Activated CD4-positive, alpha-beta T cell treated with anti-CD3 and anti-CD28 coated beads, Interleukin-2, amount 50 U/mL, for 4 hours (primary cell): ENCODE measurements at places on chromosomes 12 and 14.
A peak's percentile ranks its signal among the peaks of the same experiment; 100 is the strongest.

GRCh38 chr12:16612647-16613046, 6.7 kb upstream of the LMO3 start:
- DNase-seq: no peak

DNA sequence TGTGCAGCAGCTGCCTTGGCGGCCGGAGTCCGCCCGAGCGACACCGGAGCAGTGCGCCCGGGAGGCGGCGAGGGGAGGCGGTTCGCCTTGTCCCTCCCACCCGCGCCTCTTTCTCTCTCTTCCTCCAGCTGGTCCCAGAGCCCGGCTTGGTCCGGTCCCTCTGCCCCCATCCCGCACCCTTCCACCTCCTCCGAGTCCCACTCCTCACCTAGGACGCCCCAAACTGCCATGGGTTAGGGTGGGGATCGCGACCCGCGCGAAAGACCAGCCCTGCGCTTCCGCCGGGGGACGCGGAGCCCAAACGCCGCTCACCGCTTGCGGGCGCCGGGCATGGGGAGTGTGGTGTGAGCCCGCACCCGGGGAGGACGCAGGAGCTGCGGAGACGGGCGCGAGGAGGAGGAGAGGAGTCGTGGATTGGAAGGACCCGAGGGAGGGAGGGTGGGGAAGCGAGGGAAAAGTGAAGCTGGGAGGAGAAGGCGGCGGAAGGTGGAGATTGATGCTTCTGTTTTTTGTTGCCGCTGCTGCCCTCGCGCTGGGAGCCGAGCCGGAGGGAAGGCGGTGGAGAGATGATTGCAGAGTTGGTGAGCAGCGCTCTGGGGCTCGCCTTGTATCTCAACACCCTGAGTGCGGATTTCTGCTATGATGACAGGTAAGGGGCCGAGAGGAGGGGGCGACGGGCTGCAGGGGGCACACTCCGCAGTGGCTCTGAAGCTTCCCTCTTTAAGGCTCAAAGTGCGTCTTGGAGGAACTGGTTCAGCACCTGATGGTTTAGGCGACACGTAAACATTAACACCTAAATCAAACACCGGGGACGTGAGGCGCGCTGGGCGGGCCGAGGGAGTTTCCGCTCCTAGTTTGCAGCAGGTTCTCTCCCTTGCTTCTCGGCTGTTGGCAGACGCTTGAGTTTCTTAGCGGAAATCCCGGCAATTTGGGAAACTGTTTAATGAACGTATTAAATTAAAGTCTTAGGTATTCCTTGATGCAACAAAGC, 610 bp downstream of the TMTC2 start:
- peak; percentile 45 for DNase-seq

DNA sequence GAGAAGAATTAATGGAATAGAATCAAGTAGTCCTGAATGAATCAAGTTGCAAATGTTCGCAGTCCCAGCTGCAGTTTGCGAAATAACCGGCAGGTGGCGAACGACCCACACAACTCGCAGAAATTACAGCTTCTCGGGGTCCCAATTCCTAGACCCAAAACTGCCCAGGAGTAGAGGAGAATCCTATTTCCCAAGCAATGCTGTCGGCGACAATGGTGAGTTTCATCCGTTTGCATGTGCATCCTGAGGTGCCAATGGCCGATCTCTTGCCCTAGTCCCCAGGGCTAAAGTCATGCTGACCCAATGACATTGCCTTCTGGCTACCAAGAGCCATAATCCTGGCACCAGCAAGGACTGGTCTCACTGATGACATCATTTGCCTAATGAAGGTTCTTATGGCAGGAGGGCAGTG, 8.5 kb upstream of the ASCL1 start:
- DNase-seq: peak; percentile 43

DNA sequence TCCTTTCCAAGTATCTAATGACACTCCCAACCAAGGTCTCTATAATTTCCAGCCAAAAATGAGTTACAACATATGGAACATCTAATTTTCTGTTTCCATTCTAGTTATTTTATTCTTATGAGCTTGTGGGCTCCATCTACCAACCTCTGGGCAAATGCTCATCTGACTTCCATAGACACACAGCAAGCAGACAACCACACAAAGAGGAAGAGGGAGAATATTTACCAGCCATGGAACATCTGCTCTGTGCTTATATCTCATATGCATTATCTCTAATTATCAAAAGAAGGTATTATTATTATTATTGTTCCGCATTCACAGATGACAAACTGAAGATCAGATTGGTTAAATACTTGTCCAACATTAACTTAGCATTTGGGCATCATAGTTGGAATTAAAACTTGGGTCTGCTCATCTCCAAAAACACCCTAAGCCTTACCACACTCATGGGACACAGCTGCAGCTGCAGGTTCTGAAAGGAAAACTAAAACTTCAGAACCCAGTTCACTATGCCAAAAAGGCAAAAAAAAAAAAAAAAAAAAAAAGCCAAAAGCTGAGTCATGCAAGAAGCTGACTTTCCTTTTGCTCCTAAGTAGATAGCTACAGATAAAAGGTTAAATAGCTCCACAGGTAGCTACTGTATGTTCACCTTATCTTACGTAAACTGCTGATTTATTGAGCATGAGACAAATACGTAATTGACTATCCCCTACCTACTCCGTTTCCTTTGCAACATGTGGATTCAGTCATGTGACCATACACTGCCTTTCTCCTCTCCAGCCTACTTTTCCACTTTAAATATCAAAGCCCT, 23.6 kb upstream of the TCL1B start:
- no peak for DNase-seq

DNA sequence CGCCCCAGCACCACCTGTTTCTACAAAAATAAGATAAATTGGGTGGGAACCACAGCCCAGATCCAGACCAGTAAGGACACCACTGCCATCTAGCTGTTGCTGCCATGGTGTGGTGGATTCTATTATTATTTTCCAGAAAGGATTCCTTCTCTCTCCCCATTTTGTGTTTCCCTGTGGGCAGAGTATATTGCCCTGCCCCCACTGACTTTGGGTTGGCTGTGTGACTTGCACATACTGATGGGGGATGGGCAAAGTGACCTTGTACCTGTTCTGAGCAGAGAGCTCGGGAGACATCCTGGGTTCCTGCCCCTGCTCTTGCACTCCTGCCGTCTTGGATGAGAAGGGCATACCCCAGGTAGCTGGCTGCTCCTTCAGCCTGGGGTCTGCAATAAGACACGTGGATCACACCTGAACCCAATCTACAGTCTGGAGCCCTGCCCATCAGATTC, 24.3 kb downstream of the MOAP1 start:
- DNase-seq: no peak

DNA sequence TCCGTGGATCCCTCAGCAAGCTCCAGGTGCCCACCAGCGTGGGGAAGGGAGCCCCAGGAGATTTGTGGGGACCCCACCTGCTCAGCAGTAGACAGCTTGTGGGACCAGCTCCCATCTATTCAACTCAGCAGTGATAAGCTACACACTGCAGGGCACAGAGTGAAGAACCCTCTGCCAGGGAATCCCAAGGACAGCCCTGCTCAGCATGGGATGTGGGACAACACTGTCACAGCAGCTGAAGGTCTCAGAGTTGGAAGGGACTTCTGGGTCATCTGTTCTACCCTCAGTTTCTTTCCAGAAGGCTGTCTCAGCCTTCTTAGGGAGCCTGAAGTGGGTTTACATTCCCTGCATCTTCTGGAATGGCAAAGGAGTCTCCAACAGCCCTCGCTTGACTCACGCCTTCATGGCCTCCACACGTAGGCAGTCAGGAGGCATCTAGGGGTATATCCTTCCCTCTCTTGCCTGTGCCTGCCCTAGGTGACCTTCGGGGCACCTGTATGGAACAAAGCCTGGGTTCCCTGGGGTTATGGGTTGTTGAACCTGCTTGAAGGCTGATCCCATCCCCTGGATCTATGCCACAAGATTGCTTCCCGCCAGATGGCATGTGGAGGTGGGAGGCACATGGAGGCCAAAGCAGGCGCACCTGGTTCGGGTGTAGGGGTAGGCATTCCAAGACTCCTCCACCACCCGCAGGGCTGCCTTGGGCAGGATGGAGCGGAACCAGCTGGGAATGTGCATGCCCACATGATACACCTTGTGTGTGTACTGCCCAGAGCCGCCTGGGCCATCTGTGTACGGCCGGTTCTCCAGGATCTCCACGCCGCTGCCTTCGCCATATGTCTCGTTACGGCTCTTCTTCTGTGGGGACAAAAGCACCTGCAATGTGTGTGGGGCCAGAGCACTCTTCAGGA, 33.0 kb downstream of the ARL6IP4 start:
- DNase-seq: no peak
